ENCODE measurements at places on chromosomes 12 and 14. TPM values are rescaled to one million over a fixed set of nuclear protein-coding genes. Genes with fewer than 3 reads are reported as not detected.

DNA sequence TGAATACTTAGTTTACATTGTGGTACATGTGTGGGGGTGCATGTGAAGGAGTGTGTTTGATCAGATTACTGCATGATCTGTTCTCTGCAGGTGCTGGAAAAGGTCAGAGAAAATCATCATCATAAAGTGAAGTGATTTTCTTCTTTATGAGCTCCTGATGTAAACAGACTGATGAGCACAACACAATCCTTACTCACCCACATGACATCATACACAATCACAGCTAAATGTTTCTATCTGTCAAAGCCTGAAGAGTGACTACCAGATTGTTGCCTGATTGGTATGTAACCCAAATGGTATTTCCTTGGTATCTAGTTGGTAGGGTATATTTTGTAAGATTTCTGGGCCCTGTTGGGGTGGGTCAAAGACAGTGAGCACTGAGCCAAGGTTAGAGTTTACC lies 270.8 kb downstream of the FOXG1 start:
- DNase-seq: no peak

GRCh38 chr12:21940549-21941505 lies at the start of gene ABCC9:
TSS of gene ABCC9 (minus strand) at chr12:21941426. CDS start at chr12:21936674, 4,752 bp downstream.
- DNase-seq: peak; percentile 82

- no peak for DNase-seq
These were observed 111.2 kb downstream of the ITPR2 start for GRCh38 chr12:26721800-26722199.

The DENND5B gene
- not detected for polyA plus RNA-seq
